ENCODE measurements at places on chromosomes 4 and X.

DNA sequence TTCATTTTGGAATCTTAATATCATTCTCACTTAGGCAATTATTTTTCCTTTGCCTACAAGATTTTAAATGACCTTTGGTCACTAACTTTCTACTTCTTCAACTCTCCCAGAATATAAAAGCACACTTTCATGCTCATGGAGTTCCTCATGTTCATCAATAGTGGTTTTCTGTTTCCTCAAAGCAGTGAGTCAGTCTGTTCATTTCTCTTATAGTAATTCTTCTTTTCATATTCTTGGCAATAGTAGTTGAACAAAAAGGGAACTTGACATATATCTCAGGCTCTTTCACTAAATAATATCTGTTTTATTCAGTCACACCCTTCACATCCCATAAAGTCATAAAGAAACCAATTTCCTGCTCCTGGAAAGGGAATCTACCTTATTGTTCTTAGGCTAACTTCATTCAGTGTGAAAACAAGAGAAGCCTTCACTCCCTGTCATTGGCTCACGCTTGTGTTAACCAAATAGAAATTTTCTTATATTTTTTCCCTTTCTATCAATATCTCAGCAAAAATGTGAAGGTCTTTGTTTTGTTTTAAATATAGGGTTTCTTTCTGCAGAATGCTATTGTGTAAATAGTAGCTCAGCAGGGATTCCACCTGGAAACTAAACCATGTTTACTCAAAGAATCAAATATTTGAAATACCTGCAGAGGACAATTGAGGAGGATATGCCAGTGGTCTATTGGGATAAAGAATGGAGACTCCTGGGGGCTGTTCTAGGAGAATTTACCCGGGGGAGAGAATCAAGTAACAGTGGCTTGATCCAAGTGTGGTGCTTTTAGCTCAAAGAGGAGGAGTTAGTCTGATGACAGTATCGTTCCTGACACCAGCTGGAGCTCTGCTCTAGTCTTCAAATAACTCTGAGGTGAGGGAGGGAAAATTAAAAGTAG is 13.4 kb upstream of the TNIP3 start:
- DNase-seq: no peak

GRCh38 chrX:140664939-140665338 is 44.6 kb upstream of the LINC00632 start:
- no peak for DNase-seq

GRCh38 chrX:66193821-66194220 is 29.8 kb downstream of the HEPH start:
- no peak for DNase-seq

GRCh38 chr4:2183394-2183793 is 58.5 kb downstream of the HAUS3 start:
- DNase-seq: no peak

DNA sequence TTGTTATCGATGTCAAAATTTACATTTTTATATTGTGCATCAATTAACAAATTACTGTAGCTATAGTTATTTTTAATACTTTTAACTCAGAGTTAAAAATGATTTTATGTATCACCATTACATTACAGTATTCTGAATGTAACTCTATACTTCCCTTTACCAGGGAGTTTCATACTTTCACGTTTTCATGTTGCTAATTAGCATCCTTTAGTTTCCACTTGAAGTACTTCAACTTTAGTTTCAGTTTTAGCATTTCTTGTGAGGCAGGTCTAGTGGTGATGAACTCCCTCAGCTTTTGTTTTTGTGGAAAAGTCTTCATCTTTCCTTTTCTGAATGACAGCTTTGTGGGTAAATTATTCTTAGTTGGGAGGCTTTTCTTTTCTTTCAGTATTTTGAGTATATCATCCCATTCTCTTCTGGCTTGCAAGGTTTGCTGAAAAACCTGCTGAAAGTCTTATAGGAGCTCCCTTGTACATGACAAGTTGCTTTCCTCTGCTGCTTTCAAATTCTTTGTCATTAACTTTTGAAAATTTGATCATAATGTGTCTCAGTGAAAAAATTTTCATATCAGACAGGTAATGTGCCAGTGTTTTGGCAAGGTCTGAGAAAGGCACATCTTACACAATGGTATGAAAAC is 9.8 kb upstream of the CISD2 start:
- no peak for DNase-seq

DNA sequence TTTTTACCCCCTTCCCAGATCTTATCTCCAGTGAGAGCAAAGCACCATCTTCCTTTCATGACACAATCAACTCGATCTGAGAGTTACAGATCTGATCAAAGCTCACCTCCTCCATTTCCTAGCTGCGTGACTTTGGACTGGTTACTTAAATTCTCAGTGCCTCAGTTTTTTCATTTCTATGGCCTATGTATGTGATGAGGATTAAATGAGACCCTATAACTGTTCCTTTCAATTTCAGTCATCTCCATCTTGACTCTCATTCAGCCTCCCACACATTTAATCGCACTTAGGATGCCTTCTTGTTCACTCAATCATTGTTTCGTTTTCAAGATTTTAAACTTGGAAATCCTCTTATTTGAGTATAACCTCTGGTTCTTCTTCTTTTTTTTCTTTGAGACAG is 20.1 kb upstream of the CXCR3 start:
- DNase-seq: no peak

Measured in stimulated activated CD4-positive, alpha-beta T cell treated with anti-CD3 and anti-CD28 coated beads, Interleukin-4, amount 100 ng/mL, for 4 hours (primary cell).